ENCODE measurements at places on chromosomes 13 and 19.

- DNase-seq: no peak
Observed at GRCh38 chr13:107118506-107118905, 550.6 kb upstream of the ARGLU1 start.

GRCh38 chr13:83414393-83414792 lies 467.9 kb downstream of the SLITRK1 start:
- DNase-seq: no peak

- DNase-seq: no peak
Observed at GRCh38 chr13:39232401-39232980, 194.2 kb downstream of the NHLRC3 start.

DNA sequence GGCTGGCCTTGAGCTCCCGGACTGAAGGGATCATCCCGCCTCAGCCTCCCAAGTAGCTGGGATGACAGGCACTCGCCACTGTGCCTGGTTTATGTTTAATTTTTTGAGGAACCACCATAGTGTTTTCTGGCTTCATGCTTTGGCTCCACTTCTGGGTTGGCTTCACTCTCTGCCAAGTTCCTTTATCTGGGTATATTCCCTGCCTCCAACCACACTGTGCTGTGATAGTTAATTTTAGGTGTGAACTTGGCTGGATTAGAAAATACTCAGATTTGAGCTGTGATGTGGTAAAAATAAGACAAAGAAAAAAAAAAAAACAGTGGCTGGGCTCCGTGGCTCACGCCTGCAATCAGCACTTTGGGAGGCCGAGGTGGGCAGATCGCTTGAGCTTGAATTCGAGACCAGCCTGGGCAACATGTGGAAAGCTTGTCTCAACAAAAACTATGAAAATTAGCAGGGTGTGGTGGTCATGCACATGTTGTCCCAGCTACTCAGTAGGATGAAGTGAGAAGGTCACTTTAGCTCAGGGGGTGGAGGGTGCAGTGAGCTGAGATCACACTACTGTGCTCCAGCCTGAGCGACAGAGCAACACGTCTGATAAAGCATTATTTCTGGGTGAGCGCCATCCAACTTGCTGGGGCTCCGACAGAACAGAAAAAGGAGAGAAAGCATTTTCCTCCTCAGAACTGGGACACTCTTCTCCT lies 7.5 kb upstream of the ILF3 start:
- DNase-seq: no peak

DNA sequence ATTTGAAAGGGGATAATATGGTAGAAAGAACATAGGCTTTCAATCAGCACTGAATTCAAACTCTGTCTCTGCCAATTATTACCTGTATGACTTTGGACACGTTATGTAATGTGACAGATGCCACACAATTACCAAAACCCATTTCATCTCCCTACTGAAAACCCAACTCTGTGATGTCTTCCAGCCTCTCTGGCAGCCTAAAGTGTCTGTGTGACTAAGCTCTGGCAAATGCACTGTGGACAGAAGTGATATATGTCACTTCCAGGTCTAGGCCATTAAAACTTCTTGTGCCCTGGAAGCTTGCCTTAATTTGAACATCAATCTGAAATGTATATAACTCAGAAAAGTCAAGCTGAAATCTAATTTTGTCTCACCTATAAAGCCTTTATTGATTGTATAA lies 552.0 kb downstream of the RFC3 start:
- DNase-seq: no peak

DNA sequence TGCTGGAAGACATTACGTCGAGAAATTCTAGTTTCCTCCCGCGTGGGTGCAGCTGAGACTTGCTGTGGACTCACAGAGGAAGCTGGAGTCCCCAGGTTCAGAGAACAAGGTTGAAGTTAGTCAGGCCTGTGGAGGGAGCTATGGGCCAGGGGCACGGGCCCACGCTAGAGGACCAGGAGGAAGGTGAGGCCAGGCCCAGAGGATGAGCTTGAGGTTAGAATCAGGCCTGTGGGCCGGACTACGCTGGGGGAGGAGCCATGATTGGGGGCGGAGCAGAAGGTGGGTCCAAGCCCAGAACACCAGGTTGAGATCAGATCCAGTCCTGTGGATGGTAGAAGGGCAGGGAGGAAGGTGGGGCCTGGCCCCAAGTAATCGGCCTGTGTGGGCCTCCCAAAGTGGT lies 32.6 kb downstream of the ZNF846 start:
- DNase-seq: no peak

DNA sequence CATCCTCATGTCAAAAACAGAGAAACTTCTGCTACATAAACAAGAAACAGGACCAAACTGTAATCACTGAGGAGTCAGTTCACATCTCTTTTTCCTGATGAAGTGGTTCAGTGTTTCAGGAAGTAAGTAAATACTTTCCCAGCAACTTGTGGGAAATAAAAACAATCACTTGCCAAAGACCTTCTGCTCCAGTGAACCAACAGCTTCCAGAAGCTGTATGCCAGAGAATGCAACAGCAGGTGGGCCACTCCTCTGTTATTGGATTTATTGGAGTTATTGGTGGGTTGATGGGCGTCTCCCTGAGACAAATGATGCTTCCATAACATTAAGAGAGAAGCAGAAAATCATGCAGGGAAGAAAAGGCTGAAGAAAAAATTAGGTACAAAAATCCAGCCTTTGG lies 9.9 kb downstream of the SLC6A16 start:
- no peak for DNase-seq

- no peak for DNase-seq
Observed at GRCh38 chr13:66369666-66370065, 860.5 kb downstream of the PCDH9 start.

DNA sequence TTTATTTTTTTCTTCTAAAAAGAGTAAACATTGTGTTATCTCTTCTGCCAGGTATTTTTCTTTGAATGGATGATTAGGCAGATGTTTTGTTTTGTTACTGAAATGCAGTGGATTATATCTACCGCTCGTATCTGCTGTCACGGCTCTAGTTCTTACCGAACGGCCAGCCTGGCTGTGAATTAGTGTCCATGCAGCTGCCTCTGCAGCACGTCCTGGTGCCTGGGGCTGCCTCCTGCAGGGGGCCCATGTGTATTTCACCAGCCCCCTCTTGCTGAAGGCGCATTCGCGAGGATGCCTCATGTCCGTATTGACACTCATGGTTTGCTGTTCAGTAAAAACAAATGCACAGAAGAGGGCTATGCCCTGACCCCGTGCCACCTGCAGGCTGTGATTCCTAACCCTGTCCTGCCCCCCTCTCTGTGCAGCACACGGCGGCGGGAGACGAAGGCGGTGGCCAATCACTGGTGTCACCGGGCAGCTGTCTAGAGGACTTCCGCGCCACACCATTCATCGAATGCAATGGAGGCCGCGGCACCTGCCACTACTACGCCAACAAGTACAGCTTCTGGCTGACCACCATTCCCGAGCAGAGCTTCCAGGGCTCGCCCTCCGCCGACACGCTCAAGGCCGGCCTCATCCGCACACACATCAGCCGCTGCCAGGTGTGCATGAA lies 49.9 kb downstream of the RAB20 start:
- no peak for DNase-seq

GRCh38 chr19:51121257-51121656 lies 3.4 kb upstream of the SIGLEC9 start:
- DNase-seq: no peak

- DNase-seq: no peak
Observed at GRCh38 chr19:47895165-47895782, 9.2 kb upstream of the SULT2A1 start.

DNA sequence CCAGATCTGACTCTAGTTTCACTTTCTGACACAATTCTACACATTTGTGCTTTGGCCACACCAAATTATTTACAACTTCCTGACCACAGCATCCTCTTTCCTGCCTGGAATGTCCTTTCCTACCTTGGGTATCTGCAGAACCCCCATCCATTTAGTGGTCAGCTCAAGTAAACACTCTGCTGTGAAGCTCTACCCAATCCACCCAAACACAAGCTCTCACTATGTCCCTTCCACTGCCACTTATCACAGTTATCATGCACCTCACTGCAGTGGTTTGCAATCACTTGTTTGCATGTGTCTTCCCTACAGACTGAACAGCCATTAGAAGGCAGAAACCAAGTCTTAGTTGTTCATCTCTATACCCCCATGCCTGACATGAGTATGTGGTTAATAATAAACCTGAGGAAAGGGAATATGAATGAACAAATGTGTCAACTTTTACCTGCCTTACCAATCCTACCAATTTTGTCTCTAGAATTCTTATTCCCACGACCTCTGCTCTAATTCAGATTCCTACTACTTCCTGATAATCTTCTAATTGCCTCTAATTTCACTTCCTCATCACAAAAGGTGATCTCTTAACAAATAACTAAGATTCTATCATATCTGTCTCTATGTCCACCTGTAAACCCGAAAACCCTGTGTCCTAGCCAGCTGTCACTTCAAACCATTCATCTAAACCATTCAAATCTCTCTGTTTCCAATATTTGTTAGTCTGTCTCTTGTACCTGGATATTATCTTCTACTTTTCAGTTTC lies 25.1 kb downstream of the LNX2 start:
- DNase-seq: no peak

DNA sequence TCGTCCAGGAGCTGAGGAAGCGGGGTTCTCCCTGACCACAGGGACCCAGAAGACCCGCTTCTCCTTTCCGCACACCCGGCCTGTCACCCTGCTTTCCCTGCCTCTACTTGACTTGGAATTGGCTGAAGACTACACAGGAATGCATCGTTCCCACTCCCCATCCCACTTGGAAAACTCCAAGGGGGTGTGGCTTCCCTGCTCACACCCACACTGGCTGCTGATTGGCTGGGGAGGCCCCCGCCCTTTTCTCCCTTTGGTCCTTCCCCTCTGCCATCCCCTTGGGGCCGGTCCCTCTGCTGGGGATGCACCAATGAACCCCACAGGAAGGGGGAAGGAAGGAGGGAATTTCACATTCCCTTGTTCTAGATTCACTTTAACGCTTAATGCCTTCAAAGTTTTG lies 18.9 kb downstream of the VASP start:
- peak; percentile 28 for DNase-seq

DNA sequence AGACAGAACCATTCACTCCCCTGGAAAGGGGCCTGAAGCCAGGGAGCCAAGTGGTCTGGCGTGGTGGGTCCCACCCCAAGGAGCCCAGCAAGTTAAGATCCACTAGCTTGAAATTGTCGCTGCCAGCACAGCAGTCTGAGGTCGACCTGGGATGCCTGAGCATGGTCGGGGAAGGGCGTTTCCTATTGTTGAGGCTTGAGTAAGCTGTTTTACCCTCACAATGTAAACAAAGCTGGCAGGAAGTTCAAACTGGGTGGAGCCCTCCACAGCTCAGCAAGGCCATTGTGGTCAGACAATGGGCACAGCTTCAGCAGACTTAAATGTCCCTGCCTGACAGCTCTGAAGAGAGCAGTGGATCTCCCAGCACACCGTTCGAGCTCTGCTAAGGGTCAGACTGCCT lies 195.6 kb upstream of the DACH1 start:
- DNase-seq: no peak

GRCh38 chr19:4375164-4376027 lies 25.0 kb downstream of the SH3GL1 start:
- DNase-seq: peak; percentile 72

DNA sequence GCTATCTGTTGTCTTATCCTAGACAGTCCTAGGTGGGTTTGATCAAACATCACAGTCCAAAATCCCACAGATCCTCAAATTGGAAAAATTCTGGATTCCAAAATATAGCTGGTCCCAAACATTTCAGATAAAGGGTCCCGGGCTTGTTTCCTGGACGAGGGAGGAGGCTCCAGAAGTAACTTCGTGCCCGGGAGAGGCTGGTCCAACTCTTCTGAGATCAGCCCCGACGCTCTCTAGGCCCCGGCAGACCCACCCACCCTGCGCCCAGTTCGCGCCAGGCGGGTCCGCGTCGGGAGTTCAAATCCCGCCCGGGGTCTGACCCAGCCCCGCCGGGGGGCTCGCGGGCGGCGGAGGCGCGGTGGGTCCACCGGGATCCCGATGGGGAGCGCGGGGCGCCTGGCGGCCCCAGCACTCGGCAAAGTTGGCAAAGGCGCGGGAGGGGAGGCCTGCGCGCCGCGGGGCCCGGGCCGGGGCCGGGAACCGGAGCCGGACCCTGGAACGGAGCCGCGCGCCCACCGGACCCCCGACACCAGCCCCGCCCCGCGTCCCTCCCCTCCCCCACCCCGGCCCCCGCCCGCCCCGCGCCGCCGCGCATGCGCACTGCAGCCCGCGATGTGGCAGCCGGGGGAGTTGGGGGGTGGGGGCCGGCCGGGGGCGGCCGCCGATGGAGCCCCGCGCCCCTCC lies 513 bp downstream of the MIER2 start:
- DNase-seq: peak; percentile 37

- no peak for DNase-seq
Observed at GRCh38 chr13:20824762-20825476, 51.2 kb upstream of the EEF1AKMT1 start.

GRCh38 chr13:26061947-26062346 lies 10.1 kb upstream of the SHISA2 start:
- no peak for DNase-seq

GRCh38 chr13:42707586-42707985 lies 73.8 kb upstream of the FAM216B start:
- DNase-seq: no peak

DNA sequence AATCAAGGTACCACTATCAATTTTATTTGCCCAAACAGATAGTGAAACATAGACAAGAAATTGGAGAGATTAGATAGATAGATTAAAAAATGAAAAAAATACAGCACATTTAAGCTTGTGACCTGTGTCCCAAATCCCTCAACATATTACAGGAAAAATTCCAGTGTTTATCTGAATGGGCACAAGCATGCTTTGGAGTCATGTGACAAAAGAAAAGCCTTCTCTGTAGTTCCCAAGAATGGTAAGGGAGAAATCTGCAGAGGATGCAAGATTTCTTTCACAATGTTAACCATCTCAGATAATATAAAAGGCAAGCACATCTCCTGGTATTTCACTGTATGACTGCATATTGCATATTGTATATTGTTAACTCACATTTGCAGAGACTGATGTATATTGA lies 168.0 kb downstream of the PCDH9 start:
- no peak for DNase-seq

GRCh38 chr19:5113633-5114586 lies 145.0 kb downstream of the KDM4B start:
- no peak for DNase-seq

- no peak for DNase-seq
Observed at GRCh38 chr13:90622541-90622940, 724.9 kb upstream of the MIR17HG start.

DNA sequence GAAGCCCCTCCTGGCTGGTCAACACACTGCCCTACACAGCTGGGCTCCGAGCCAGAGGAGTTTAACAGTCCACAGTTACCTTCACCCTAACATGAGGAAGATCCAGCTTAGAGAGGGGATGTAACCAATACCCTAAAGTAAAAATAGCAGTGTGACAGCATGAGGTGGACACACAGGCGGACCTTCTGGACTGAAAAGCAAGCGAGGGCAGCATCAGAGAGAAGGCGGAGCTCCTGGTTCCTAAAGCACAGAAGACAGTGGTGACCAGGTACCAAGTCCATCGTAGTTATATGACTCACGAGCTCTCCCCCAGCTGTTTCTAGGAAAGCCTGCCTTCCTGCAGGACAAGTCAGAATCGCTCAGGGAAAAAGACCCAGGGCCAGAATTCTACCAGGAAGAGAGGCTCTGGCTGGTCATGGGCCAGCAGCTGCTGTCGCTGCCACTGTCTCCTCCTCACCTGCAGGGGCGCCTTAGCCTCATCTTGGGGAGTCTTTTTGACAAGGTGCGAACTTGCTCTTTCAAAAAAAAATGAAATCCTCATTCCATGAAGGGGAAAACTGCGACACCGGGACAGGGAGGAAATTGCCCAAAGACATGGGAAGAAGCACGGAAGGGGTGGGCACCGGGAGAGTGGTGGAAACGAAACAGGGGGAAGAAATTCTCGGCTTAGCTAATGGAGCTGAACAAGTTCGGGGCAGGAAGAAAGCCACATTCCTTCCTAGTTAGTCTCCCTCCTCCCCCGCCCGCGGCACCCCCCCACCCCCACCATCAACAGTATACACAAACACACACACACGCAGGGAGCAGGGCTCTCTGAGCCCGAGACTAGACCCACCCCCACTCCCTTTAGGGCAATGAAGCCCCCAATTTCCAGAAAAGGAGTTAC lies 1.7 kb downstream of the ELL start:
- peak; percentile 79 for DNase-seq

Measured in OCI-LY7 (cell line).